ENCODE measurements at places on chromosomes 13 and 19. TPM values are rescaled to one million over a fixed set of nuclear protein-coding genes. Genes with fewer than 3 reads are reported as not detected.

LRG1 gene
- 19.1 TPM for total RNA-seq

TEX29 gene
- not detected for total RNA-seq

NALCN gene
- not detected for total RNA-seq

CGB1 gene
- not detected for total RNA-seq

FOSB gene
- total RNA-seq: 253 TPM

WDR88 gene
- total RNA-seq: not detected

DNA sequence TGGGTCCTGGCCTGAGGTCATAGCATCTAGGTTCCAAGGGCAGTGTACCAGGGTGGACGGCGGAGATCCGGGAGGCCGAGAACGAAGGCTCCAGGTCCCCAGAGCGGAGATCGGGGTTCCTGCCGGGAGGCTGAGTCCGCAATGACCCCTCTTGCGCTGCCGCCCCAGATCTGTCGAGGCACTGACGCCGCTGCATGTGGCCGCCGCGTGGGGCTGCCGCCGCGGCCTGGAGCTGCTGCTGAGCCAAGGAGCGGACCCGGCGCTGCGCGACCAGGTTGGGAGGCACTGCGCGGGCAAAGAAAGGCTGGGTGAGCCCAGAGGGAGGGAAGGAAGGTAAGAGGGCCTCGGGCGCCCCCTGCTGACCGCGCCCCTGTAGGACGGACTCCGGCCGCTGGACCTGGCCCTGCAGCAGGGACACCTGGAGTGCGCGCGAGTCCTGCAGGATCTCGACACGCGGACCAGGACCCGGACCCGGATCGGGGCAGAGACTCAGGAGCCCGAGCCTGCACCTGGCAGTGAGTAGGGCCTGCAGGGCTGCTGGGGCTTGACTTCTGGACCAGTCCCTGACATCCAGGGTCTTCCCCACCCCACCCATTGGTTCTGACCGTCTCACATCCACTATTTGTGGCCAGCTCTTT lies 906 bp downstream of the ANKLE1 start:
- DNase-seq: peak; percentile 86

DNA sequence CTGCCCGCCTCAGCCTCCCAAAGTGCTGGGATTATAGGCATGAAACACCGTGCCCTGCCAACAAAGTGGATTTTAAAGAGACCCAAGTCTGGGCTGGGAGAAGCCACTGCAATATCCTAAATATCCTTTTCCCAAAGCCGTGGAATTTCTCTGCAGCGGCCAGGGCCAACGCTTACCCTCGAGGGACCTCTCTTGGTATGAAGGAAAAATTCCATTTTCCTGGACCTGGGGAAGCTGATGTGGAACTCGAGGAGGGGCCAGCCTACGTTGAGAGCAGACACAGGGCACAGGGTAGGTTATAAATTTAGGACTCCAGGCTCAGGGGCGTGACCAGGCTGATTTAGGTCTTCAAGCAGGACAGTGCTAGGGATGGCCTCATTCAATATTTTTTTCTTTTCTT lies 17.7 kb upstream of the UPF1 start:
- no peak for DNase-seq

GRCh38 chr13:28849441-28849840 lies 29.3 kb downstream of the MTUS2 start:
- no peak for DNase-seq

GRCh38 chr13:20144141-20144850 lies 16.6 kb downstream of the GJA3 start:
- no peak for DNase-seq

DNA sequence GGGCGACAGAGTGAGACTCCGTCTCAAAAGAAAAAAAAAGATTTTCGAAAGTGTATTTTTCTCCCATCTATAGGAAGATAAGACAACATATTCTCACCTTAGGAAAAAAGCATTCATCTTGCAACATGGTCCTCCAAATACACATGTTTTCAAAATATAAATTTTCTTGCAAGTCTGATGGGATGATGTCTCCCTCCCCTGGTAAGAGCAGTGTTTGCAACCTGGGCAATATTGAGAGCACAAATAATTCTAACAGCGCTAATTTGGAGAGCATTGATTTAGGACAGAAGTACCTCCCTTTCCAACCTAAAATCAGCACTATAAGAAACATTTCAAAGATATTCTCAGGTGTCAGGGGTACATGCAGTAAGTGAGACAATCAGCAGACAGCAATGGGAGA lies 61.0 kb upstream of the SHISA2 start:
- peak; percentile 33 for DNase-seq

- DNase-seq: no peak
Observed at GRCh38 chr19:43720936-43721335, 5.1 kb downstream of the IRGC start.

GRCh38 chr13:51298812-51299211 lies 40.7 kb upstream of the SERPINE3 start:
- no peak for DNase-seq

DNA sequence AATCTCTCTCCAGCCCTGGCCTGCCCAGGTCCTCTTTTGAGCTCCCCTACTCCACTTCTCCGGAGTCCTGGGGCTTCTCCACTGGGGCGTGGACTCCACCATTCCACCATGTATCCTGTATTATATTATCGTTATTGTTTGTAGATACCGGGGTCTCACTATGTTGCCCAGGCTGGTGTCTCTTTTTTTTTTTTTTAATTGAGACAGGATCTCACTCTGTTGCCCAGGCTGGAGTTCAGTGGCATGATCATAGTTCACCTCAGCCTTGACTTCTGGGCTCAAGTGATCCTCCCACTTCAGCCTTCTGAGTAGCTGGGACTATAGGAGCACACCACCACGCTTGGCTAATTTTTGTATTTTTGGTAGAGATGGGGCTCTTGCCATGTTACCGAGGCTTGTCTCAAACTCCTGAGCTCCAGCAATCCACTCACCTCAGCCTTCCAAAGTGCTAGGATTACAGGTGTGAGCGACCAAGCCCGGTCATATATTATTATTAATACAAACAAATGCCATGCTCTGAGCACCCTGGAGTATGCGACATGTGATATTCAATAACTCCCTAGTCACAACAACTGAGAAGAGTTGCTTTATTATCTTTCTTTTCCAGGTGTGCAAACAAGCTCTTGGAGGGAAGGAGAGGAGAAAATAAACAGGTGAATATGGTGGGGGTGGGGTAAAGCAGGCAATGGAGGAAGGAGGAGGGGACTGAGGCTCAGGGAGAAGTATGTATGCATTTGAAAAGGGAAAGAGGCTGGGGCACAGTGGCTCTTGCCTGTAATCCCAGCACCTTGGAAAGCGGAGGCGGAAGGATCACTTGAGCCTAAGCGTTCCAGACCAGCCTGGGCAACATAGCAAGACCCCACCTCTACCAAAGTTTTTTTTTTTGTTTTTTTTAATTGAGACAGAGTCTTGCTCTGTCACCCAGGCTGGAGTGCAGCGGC lies 2.8 kb upstream of the CERS4 start:
- no peak for DNase-seq
